ENCODE measurements at places on chromosomes 13 and 19.

GRCh38 chr13:99813336-99814095 lies 158.1 kb downstream of the ZIC5 start:
- no peak for DNase-seq

DNA sequence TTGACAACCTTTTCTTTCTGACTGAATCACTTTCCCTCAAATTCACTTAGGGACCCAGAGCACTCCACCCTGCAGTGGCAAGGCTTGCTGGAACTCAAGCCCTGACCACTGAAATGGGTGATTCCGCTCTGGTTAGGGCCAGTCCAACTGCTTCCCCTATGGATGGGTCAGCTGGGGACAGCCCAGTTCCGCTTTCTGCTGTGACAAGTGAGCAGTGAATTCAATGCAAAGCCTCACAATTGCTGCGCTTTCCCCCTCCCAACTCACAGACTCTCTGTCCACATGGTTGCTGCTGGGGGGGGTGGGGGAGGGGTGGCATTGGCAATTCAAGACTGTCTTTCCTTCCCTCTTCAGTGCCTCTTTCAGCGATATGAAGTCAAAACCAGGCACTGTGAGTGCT lies 18.7 kb downstream of the CD70 start:
- no peak for DNase-seq

- DNase-seq, result no peak
Measured at GRCh38 chr19:11496391-11497163, 9.1 kb downstream of the ZNF653 start.

GRCh38 chr13:97492684-97493371 lies 58.9 kb downstream of the RAP2A start:
- DNase-seq, result no peak

DNA sequence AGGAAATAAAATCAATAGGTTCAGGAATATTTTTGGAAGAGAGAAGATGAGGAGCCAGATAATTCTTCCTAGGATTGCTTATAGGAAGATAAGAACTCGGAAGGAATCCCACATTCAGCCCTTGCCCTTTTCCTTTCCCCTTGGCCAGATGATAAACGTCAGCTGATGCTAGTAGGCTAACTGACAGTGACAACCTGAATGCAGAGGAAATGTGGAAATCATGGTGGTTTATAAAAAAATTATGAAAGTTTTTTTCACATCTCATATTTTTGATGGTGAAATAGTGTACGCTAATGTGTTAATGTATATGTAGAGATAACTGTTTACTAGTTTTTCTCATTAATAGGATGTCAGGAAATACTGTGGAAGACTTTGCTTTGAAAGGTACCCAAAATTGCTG lies 56.9 kb downstream of the EDNRB start:
- DNase-seq, result no peak

- DNase-seq, result no peak
Measured at GRCh38 chr19:35509861-35510625, 3.4 kb downstream of the DMKN start.

DNA sequence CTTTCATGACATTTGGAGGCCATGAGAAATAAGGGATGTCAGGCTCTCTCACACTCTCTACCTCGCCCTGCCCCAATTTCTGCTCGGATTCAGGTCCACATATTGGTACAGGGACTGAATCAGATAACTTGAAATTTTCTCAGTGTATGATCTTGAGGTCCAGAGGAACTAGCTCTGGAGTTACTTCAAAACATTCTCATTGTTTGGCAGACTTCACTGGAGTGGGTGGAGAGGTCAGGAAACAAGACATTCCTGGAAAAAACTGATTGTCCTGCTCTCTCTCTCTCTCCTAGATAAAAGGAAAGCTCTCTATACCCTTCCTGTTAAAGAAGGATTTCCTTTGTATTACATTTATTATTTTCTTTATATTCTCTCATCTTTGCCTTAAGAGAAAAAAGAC lies 428.1 kb upstream of the DACH1 start:
- no peak for DNase-seq

DNA sequence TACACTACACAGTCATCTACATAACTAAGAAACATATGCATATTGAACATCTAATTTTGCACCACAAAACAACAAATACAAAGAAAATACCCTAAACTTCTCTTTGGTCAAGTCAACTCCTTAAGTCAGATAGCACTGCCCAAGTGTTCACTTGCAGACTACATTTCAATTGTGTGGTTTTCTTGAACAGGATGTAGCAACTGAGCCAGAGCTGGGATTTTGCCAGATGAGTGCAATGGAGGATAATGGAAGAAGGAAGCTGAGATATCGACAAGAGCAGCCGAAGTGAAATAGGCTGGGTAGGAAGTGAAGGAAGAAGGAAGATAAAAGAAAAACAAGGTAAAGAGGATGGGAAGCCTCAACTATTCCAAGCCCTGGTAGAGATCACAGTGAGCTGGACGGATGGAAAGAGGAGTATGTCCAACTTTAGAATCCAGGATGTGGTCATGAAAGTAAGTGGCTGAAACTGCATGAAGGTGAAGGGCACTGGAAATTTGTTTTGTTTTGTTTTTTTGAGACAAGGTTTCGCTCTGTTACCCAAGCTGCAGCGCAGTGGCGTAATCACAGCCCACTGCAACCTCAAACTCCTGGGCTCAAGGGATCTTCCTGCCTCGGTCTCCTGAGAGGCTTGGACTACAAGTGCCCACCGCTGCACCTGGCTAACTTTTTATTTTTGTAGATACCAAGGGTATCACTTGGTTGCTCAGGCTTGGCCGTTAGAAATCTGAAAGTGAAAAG lies 15.0 kb downstream of the NUFIP1 start:
- no peak for DNase-seq

DNA sequence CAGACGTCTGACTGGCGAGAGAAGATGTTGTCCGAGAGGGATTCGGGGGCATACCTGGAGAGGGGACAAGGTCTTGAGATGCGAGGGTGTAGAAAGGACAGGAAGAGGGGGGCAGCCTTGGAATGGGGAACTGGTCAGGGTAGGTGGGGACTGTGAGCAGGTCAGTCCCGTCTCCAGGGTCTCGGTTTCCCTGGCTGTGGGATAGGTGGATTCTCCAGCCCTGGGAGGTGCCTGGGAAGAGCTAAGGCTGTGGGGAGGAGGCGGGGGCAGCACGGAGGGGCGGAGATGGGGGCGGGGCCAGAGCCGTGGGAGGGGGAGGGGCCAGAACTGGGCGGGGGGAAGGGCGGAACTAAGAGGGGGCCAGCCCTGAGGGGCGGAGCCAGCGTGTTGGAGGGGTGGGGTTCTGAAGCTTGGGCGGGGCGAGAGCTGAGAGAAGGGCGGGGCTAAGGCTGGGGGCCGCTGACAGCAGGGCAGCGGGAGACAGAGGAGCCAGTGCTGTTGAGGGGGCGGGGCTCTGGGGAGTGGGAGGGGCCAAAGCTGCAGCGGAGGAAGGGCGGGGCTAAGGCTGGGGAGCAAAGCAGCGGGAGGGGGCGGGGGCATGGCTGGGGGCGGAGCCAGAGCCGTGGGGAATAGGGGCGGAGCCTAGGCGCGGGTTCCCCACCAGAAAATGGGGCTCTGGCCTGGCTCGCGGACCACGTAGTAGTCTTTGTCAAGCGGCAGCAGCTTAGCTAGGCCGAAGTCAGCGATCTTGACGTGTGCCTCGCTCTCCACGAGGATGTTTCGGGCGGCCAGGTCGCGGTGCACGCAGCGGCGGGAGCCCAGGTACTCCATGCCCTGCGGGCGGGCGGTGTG lies 9.5 kb upstream of the INSL3 start:
- peak; percentile 74 for DNase-seq

DNA sequence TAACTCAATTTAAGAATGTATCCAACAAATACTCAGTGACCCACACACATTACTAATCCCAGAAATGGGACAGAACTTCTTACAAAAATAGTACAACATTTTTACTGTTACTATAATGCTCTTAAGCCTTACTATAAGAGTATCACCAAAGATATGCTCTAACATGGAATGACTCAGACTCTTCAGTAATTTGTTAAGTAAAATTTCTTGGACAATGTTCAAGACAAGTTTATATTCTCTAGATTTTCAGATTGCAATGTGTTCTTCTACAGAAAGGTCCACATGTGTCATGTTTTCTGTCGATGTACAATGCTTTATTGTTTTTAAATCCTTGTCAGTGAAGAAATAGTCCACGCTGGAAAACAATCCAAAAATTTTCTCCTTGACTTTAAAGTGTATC lies 66.3 kb upstream of the RFXAP start:
- no peak for DNase-seq

- no peak for DNase-seq
Measured at GRCh38 chr13:98741741-98742435, 10.6 kb downstream of the SLC15A1 start.

DNA sequence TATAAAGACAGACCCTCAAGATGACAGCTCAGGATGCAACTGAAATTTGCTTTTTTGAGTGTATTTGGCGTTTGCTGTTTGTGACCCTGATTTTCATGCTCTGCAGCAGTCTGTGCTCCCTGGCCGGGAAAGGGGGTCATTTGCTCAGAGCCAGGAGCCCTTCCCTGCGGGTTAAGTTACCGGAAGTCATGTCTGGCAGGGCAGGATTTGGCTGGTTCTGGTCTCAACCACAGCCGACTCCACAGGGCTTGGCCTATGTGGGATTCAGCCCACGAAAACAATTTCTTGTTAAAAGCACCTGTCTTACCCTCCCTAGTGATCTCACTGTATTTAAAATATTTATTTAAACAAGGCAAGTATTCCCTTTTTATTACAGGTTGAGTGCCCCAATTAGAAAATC lies 22.6 kb downstream of the MCF2L start:
- DNase-seq, result no peak

GRCh38 chr19:54668353-54668752 lies 5.6 kb downstream of the LILRB4 start:
- no peak for DNase-seq

GRCh38 chr19:13163609-13164342 lies 13.6 kb downstream of the IER2 start:
- peak; percentile 89 for DNase-seq

- DNase-seq, result no peak
Measured at GRCh38 chr13:91661692-91662490, 263.5 kb downstream of the GPC5 start.

GRCh38 chr13:43983373-43983772 lies 103.7 kb downstream of the LACC1 start:
- DNase-seq, result no peak

- no peak for DNase-seq
Measured at GRCh38 chr19:48487948-48488347, 18.8 kb downstream of the CYTH2 start.

- DNase-seq, result no peak
Measured at GRCh38 chr19:49814010-49814409, 918 bp upstream of the FUZ start.

DNA sequence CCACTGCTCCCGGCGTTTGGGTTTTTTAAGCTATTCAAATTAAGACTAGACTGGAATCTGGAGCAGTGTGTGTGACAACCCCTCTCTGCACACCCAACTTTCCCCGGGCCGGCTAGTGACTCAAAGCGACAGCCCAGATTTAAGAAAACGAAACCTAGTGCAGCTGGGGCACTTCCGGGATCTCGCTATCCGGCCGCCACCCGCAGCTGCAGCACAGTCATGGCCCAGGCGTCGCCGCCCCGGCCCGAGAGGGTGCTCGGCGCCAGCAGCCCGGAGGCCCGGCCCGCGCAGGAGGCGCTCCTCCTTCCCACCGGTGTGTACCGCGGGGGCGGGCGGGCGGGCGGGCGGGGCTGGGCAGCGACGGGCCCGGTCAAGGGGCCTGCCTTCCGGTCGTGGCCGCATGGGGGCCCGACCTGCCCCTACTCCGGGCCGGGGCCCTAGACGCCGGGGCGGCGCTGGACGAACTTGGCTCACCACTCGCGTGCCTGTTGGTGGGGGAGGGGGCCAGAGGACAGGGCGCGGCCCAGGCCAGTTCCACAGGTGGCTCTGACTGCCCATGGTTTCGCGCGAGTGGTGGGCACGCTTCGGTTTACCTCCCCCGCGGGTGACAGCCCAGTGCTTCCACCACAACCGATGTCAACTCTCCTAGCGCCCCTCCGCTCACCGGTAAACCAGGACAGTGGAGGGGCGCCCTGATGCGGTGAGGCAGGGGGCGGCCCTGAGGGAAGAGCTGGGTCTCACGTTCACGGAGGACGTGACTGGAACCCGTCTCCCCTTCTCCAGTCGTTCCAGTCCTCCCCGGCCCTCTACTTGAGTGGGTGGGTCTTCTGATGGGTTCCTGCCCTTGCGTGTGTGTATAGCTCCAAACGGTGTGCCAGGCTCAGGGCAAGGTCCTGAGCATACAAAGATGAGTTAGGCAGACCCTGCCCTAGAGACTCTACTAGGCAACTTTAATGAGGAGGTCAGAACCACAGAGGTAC lies at the start of gene PHF11:
Gene PHF11 (plus strand): TSS at position 171 of the 980 bp plus-strand sequence. CDS start 49 bp downstream, at position 220.
- DNase-seq, result peak; percentile 92

DNA sequence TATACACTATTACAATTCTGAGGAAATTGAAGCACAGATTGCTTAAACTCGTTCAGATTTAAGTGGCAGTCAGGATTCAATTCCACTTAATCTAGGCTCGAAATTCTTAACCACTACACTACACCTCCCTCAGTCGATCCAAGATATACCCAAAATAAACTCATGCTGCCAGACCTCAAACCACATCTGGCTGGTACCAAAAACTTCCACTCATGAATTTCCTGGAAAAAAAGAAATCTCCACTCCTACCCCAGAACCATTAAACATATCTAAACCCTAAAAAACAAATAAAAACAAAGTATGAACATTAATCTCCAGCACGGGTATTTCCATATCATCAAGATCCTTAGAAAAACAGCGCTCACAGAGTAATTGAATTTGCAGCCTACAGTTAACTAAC lies 1.1 kb downstream of the ZFP30 start:
- no peak for DNase-seq

DNA sequence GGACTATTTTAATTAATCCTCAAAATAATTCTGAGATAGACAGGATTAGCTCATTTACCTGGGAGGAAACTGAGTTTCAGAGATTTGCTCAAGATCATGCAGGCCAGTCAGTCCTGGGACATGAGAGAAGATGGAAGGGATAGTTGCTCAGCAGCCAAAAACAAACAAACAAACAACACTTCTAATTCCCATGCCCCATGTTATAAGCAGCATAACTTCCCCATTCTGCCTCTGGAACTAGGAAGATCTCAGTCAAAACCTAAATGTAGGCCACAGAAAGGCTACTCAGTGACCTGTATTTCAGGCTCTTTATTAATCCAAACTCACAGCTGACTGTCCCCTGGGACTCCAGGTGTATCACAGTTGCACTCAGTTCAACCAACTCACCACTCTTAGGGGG lies 489.2 kb upstream of the NBEA start:
- DNase-seq, result no peak

DNA sequence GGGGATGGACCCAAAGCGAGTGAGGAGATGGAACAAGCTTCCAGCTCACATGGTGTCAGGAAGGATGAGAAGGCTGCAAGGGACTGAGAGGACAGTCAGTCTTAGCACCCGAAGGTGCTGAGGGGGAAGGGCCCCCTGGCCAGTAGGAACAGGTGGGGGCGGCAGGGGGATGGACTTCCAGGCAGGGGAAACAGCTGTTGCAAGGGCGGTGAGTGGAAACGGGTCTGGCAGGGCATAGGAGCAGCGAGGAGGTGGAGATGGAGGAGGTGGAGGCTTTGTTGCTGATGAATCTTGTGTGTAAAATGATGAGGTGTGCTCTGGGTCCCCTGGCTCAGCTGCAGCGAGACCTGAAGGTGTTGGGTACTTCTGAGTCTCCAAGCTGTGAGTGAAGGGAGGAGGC lies 1.2 kb downstream of the MAP1S start:
- DNase-seq, result no peak
